ENCODE measurements at places on chromosomes 4 and X.

DNA sequence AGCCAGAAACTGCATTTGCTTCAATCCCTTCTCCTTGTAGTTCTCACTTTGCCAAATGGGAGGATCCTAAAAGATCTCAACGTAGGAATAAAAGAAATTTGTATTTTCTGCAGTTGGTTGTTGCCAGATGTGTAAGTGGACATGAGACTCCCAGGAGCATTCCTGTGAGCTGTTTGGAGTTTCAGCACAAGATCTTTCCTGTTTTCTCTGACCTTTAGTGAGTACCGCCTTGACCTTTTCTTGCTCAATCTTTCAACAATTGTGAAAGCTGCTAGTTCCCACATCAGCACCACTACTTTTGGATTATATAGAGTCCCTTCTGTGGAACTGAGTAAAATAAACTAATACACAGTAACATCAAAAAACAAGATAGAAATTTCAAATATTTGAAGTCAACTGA lies 683.8 kb upstream of the PABPC4L start:
- DNase-seq: no peak

DNA sequence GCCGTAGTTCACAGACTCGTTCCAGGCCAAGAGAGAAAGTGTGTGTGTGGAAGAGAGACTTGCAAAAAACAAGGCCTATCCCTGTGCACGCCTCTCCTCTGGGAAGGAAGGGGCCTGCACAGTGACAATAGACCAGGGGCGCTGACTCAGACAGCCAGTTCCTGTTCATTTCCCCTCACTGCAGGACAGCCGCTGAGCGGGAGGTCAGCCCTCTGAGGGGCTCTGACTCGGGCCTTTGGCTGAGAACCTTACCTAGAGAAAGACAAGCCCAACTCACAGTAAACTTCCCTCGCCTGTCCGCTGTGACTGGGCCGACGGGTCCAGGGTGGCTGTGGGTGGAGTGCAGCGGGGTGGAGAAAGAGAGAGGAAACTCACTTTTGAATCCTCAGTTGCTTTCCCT lies 52.1 kb downstream of the RTL5 start:
- DNase-seq: no peak

DNA sequence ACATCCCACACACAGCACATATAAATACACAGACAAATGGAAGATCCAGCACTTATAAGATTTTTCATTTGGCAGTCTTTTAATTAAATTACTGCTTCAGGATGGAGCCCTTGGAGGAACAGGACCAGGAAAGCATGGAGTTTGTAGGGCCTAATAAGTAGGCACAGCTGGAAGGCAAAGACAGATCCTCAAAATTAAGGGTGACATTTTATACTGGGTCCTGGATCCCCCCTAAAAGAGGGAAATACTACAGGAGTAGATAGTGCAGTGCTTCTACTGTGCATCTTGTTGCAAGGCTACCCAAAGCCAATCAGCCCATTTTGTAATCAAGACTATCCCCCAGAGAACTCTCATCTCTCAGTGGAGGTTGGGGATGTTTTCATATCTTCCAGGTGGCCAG lies 1860.7 kb upstream of the PCDH10 start:
- DNase-seq: no peak

GRCh38 chrX:82756272-82756671 lies 751.8 kb upstream of the POU3F4 start:
- DNase-seq: no peak

- DNase-seq: no peak
These were observed 84.1 kb downstream of the GPR82 start for GRCh38 chrX:41808047-41808446.

GRCh38 chrX:112359906-112360305 lies 277.3 kb upstream of the TRPC5 start:
- DNase-seq: no peak

DNA sequence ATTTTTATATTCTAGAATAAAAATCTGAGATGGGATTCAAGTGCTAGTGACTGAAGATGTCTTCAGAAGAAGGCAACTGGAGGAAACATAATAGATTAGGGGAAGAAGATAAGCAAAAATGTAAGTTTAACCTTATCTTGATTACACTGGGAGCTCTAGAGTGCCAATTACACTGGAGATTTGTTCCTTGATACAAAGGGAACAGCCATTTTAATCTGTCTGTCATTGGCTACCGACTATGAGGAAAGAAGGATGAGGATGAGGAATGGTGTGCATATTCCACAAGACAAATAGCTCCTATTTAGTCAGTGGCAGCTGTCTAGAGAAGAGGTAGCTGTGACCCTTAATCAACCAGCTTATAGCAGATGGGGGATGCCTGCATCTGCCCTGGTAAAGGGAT lies 1034.5 kb upstream of the IGFBP7 start:
- DNase-seq: no peak

- no peak for DNase-seq
These were observed 332.0 kb downstream of the GRXCR1 start for GRCh38 chr4:43224559-43224958.

DNA sequence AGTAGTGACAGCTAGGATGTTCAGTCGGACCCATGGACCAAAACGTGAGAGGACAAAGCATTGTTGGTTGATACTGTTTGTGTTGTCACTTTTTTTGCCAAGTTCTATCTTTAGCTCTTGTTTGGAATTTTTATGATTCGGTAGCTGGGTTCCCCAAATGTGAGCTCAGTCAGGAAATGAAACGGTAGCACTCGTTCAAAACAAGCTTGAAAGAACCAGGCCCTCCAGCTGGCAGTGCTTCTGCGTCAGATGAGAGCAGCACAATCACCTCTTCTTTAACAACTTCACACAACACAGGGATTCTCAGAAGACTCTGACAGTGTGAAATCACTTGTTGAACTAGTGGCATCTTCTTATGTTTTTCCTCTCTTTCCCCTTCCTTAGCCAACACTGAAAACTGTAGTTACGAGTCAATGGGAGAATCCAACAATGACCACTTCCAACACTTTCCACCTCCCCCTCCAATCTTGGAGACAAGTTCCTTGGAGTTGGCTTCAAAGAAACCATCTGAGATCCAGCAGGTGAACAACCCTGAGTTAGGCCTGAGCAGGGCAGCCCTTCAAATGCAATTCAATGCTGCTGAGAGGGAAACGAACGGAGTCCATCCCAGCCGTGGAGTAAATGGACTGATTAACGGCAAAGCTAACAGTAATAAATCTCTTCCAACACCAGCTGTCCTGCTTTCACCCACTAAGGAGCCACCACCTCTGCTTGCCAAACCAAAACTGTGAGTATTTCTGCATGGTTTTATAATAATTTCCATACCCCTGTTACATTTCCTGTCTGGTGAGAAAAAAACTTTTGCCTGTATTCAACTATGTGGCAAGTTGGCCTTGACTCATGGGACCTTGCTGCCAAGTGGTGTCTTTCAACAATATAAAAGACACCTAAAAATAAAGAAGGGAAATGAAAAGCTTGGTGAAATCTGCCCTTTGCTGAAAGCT lies 214.6 kb downstream of the PALLD start:
- no peak for DNase-seq

DNA sequence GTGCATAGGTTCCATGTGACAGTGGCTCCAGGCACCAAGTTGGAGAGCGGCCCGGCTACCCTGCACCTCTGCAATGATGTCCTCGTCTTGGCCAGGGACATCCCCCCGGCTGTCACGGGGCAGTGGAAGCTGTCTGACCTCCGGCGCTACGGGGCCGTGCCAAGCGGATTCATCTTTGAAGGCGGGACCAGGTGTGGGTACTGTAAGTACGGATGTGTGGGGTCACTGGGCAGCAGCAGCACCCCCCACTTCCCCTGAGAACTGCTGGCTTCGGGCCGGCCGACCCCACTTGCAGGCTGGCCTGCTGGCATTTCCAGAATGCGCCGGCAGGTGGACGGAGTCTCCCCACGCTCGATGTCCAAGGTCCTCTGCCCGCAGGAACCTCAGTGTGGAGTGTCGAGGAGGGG lies 13.2 kb downstream of the DOK7 start:
- no peak for DNase-seq

DNA sequence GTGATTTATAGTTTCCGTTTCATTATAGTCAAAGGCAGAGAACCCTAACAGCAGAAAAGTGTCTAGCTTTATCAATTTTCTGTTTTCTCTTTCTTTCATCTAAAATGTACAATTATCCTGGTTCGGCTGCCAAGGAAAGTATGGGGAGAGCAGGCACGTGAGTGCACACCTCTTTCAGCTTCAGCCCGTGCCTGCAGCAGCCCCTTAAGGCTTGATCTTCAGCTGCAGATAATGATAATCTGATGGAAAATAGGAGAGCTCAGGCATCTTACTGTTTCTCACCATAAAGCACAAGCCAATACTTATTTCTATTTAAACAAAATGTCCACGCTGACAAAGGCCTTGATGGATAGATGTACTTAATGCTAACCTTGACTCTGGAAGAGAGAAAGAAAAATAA lies 334.4 kb downstream of the UNC5C start:
- DNase-seq: no peak

DNA sequence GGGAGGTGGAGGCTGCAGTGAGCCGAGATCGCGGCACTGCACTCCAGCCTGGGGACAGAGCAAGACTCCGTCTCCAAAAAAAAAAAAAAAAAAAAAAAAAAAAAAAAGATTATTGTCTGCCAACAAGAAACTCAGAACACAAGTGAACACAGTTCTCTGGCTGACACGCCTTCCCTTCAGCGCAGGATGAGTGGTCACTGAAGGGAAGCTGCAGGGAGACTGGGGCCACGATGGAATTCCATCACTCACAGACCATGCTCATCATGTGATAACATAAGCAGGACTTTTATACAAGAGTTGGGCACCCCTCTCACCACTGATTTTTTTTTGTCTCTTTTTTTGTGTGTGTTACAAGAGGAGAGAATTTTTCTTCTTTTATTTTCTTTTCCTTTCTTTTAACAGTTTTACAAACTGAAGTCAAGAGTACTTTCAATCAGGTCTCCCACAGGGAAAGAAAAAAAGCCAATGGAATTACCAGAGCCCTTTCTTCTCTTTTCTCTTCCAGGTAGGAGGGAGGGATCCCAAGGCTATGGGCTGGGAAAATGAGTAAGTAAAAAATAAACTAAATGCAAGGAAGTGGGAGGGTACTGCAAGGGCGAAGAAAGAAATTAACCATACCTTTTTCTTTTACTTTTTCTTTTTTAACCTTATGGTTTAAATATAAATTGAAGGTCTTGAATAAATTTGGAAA lies 435.6 kb downstream of the GPM6A start:
- DNase-seq: no peak

- no peak for DNase-seq
These were observed 15.4 kb upstream of the SCD5 start for GRCh38 chr4:82814034-82814433.

DNA sequence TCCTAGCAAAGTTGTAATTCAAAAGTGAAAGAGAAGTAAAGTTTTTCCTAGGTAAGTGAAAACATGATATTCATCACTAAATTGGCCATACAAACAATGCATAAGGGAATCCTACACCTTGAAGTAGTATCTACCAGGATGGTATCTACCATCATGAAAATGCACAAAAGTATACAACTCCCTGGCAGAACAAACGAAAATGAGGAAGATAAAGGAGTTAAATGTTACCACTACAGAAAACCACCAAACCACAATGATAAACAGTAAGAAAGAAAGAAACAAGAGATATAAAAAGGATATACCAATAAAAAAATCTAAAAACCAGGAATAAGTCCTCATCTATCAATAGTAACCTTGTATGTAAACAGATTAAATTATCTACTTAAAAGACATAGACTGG lies 26.9 kb downstream of the GK2 start:
- no peak for DNase-seq

DNA sequence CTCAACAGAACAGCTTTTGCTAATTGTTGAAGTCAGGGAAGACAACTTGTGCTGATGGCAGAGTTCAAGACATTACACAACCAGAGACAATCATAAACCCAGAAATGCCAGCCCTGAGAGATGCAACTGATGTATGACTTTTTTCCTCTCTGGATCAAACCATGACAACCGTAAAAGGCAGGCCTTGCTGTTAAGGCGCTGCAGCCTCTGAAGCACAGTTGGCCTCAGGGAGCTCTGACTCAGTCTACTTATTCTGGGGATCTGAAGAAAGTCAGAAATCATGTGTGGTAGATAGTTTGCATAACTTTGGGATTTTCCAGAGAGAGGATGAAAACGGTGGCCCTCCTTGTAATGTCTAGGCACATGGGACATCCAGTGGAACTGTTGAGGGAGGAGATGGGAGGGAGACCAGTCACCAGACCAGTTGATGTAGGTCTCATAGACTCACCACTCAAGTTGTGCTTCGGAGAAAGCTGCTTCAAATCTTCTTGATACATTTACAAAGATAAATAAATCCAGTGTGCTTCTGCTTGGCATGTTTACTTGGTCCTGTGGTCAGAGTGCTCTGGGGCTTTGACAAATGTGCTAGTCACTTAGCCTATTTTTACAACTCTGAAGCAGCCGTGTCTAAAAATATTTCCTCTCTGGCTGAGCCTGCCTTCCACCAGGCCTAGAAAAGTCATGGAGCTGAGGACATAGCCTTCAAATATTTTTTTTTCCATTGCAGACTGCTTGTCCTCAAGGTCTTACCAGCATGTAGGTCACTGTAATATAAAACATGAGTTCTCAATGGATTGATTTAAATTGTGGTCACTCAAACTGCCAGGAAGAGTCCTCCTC lies 7.5 kb downstream of the HADH start:
- no peak for DNase-seq

- no peak for DNase-seq
These were observed 27.6 kb downstream of the ADGRG2 start for GRCh38 chrX:19094654-19095053.

DNA sequence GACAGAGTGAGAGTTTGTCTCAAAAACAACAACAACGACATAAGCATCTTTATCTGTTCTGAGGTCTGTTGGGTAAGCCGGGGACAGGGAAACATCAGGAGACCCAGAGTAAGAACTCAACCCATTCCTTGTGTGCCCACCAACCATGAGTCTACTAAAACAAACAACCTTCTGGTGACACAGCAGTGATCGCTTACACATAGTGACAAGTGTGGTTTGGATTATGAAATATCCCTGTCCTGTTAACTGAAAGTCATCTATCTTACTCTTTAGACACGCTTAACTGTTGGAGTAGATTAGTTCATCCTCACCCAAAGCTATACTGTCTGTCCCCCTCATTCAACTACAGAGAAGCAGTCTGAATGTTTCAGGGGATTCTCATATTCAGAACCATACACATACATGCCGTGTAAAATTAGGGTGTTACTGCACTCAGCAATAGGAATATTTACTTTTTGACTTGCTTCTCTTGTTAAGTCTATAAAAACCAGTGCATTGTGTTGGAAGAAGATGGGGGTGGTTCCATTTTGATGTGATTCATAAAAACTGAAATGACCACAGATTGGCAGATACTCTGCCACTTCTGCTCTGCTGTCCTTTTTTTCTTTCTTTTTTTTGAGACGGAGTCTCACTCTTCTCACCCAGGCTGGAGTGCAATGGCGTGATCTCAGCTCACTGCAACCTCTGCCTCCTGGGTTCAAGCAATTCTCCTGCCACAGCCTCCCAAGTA lies 27.4 kb downstream of the PHKA2 start:
- no peak for DNase-seq

DNA sequence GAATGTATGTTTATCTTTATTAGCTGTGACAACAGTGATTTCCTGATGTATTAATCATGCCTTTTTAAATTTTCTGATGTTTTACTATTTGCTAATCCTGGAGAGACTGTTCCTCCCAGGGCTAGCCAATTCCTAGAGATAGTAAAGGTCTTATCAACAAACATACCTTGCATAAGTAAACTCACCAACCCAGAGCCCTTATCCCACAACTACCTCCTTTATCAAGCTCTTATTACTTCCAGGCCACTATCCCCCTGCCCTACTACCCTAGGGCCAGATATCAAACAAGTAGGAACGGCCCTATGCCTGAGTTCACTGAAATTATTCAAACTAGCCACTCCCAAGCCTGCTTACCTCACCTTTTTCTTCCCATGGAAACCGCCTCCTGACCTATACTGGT lies 58.2 kb upstream of the NPNT start:
- DNase-seq: no peak
